ENCODE measurements at places on chromosomes 4 and X.

- DNase-seq = no peak
Observed at GRCh38 chr4:42904986-42905385, 12.5 kb downstream of the GRXCR1 start.

GRCh38 chr4:124372916-124373315 is 339.6 kb downstream of the ANKRD50 start:
- DNase-seq = no peak

- no peak for DNase-seq
Observed at GRCh38 chr4:44720371-44720770, 6.0 kb downstream of the GNPDA2 start.

DNA sequence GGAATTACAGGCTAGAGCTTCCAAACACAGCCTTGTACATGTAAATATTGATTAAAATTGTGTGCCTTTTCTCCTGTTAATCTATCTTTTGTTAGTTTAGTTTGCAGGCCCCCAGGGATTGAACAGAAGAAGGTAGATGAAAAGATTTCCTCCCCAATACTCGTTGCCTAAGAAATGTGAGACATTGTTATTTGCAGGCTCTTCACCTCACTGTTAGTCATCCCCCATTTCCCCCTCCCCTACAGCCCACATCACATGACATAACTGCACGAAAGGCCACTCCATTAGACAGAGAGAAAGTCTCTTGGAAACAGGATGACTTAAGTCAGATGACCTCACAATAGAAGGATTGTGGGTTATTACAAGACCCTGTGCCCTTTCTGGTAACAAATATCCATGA is 13.3 kb upstream of the MID1 start:
- DNase-seq = no peak

- DNase-seq = no peak
Observed at GRCh38 chr4:157459785-157460184, 239.3 kb downstream of the GRIA2 start.

- no peak for DNase-seq
Observed at GRCh38 chr4:145614233-145614610, 5.0 kb upstream of the MMAA start.

- DNase-seq = peak; percentile 45
Observed at GRCh38 chrX:40573763-40574162, 7.0 kb upstream of the ATP6AP2 start.

DNA sequence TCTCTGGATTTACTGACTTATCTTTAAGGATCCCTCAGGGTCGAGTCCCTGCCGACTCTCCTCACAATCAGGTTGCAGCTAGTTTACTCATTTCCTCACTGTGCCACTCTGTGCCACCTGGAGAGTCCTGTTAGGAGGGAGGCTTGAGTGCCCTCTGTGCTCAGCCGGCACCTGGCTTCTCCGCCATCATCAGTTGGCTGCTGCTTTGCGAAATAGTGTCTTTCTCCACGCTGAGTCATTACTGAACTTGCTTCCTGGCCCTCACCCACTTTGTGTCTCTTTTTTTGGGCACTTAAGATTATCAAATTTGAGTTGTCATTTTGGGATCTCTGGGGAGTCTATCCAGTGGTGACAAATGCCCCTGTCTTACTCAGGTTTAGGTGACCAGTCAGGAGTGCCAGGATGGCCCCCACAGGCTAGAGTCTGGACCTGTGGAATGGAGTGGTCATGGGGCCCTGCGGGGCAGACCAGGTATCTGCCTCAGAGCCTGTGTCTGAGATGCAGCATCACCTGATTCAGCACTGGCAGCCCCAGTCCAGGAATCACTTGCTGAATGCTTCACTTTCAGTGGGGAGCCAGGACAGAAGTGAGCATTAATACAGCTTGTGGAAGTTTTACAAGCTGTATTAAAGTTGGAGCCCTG is 37.7 kb downstream of the JADE1 start:
- DNase-seq = no peak

GRCh38 chr4:108878806-108879205 is 116.0 kb upstream of the ETNPPL start:
- DNase-seq = no peak

- no peak for DNase-seq
Observed at GRCh38 chrX:131675596-131676194, 131.8 kb downstream of the OR13H1 start.

GRCh38 chr4:150063128-150063527 is 15.1 kb upstream of the DCLK2 start:
- DNase-seq = no peak

DNA sequence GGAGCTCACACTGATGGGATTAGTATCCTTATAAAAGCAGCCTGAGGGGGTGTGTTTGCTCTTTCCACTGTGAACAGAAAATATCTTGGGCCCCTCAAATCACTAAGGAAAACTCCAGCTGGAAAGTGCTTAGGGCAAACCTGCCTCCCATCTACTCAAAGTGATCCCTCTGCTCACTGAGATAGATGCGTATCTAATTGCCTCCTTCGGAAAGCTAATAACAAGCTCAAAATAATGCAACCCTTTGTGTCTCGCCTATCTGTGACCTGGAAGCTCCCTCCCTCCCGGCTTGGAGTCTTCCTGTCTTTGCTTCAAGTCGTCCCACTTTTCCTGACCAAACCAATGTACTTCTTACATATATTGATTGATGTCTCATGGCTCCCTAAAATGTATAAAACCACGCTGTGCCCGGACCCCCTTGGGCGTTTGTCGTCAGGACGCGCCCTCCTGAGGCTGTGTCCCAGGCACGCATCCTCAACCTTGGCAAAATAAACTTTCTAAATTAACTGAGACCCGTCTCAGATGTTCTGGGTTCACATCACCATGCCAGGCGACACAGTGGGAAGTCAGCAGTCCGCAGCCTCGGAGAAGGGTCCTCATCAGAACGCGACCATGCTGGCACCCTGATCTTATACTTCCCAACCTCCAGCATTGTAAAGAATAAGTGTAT is 34.1 kb upstream of the SORCS2 start:
- DNase-seq = no peak

- DNase-seq = no peak
Observed at GRCh38 chr4:168632301-168632725, 135.5 kb downstream of the PALLD start.

DNA sequence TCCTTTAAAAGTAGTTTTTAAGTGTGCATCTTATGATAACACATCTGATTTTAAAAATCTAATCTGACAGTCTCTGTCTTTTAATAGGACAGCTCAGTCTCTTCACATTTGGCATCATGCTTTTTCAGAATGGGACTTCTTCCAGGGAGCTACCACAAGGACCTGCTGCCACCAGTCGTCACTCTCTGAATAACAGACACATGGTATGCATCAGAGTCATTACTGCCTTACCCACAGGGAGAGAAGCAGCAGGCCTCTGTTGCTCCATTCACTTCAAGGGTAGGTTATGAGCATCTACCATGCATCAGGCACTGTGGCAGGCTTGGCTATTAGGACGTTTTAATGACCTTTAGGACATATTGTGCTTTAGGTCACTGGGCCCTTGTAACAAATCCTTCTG is 50.0 kb upstream of the AFAP1 start:
- DNase-seq = no peak

GRCh38 chrX:16828124-16828908 is 41.8 kb downstream of the RBBP7 start:
- DNase-seq = no peak

- DNase-seq = peak; percentile 22
Observed at GRCh38 chr4:185424905-185425646, 688 bp downstream of the UFSP2 start.

DNA sequence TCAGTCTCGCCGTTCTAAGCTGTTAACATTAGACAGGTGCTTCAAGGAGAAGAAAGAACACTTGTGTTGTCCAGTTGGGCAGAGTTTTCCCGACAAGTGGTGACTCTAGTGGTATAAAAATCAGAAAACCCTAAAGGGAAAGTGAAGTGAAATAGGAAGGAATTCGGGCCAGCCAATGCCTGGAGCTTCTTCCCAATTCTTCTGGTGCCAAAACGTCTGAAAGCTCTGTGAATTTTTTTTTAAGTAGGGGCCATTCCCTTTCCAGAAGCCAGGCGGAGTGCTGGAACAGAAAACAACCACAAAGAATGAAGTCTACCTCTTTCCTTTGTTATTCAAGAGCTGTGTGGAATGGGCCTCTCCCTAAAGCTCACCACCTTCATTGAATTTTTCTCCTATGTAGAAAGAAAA is 43.1 kb upstream of the PPARGC1A start:
- no peak for DNase-seq

- DNase-seq = no peak
Observed at GRCh38 chrX:46561824-46562657, 11.5 kb upstream of the CHST7 start.

DNA sequence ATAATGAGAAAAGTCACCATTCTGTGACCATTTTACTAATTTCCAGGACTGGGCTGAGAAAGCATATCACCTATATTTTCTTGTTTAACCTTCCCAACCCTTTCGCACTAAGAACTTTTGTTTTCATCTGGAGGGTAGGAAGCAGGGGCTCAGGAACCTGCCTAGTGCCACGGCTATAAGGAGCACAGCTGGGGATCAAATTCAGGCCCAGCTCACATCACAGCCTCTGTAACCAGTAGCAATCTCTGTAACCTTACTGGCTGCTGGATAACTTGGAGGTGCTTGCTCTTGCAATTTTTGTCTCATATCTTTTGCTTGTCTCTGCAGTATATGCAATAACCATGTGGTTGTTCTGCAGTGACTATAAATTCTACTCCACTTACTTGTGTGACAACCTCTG is 76.7 kb upstream of the PLAC1 start:
- no peak for DNase-seq

DNA sequence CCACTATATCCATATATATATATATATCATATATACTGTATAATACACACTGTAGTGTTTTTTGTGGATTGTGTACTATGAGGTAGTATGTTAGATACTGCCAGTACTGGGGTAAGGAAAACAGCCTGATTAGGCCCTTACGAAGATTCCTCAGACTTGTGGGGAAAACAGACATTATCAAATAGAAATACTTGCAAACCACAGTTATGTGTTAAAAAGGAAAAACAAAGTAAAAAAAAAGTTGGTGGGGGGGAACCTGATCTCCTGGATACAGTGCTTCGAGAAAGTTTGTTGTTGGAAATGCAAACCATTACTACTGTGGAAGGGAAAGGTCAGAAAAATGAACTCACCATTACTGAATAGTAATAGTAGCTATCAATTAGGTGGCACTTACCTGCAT is 53.0 kb downstream of the PKD2 start:
- DNase-seq = no peak

DNA sequence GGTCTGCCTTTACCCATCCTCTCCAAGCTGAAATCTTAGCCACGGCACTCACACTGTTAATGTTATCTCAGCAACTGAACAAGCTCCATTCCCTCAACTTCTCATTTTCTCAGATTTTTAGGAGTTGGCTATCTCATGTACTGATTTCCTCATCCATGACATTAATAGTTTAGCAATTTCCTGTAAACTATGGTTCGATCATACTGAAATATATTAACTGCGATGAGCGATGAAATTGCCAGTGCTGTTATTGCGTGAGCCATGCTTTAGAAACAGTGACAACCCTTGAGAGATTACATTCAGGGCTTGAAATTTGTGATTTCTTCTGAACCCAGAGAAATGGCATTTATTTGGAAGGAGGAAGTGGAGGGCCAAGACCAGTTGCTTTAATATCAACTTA is 223.7 kb downstream of the GPAT3 start:
- DNase-seq = no peak

- DNase-seq = no peak
Observed at GRCh38 chrX:56468441-56468840, 95.0 kb upstream of the UBQLN2 start.

DNA sequence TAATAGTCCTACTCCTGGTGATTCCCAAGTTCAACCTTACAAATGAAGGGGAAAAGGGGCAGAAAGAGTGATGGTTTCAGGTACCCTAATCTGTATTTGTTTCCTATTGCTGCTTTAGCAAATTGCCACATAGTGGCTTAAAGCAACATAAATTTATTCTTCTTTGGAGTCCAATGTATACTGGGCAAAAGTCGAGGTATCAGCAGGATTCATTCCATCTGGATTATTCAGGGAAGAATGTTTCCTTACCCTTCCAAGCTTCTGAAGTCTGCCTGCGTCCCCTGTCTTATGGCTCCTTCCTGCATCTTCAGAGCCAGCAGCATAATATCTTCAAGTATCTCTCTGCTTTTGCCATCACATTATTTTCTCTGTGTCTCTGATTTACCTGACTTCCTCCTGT is 10.3 kb upstream of the BST1 start:
- no peak for DNase-seq

GRCh38 chr4:47287735-47288134 is 175.8 kb downstream of the COMMD8 start:
- DNase-seq = no peak

DNA sequence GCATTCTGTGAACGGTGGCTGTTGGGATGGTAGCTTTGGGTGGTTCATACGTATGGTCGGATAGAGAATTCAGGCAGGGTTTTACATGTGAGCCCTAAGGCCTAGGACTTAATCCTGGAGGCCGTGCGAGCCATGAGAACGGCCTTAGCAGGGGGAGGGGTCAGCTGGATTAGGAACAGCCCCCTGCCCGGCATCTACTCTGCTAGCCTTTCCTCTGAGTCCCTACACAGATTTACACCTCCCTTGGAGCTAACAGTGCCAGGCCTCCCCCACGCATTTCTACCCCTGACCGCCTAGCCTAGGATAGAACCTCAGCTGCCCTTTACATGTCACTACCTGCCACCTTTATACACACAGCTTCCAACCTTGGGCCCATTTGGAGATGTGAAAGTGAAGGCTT is 7.1 kb downstream of the PRAF2 start:
- DNase-seq = no peak

GRCh38 chr4:147724468-147725201 is 7.3 kb upstream of the ARHGAP10 start:
- DNase-seq = no peak

All from CD4-positive, alpha-beta T cell treated with Interleukin-12 subunit alpha and Interleukin-12 subunit beta, for 1 hour (primary cell).